ENCODE measurements at places on chromosomes 5 and 9. TPM values are rescaled to one million over a fixed set of nuclear protein-coding genes. Genes with fewer than 3 reads are reported as not detected.
A peak's percentile ranks its signal among the peaks of the same experiment; 100 is the strongest.

DNA sequence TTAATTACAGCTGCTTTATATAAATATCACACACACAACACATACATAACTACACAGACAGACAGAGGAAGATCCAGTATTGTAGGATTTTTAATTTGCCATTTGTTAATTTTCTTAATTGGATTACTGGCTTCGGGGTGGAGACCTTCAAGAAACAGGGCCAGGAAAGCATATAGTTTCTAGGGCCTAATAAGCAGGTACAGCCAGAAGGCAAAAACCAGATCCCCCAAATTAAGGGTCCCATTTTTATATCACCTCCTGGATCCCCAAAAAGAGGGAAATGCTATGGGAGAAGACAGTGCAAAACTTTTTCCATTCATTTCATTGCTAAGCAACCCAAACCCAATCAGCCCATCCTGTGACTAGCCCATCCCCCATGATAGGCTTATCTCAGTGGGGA lies 373.3 kb upstream of the FAM174A start:
- H3K4me1 ChIP-seq, result no peaks in the 10 kb centered on the region
- H3K36me3 ChIP-seq, result no peaks in the 10 kb centered on the region
- H3K27me3 ChIP-seq, result no peaks in the 10 kb centered on the region
- DNase-seq, result no peak
- no peak overlapping the region for H3K27ac ChIP-seq

LCN12 gene
- total RNA-seq, result 15.9 TPM

CNTNAP3 gene
- total RNA-seq, result 1.3 TPM

GRCh38 chr5:37801521-37801920 lies 38.3 kb downstream of the GDNF start:
- no peak overlapping the region for H3K4me3 ChIP-seq
- H3K27me3 ChIP-seq, result peaks cover 18% of the 10 kb centered on the region
- H3K4me1 ChIP-seq, result no peaks in the 10 kb centered on the region
- no peak for DNase-seq

CDH6 gene
- 0.47 TPM for total RNA-seq

ZFYVE16 gene
- 75.1 TPM for total RNA-seq

- peaks cover 5% of the 10 kb centered on the region for H3K4me1 ChIP-seq
- no peak overlapping the region for H3K4me3 ChIP-seq
- peaks cover 9% of the 10 kb centered on the region for H3K27me3 ChIP-seq
- no peak overlapping the region for H3K27ac ChIP-seq
Observed at GRCh38 chr9:133741716-133742115, 3.6 kb upstream of the SARDH start.

GRCh38 chr5:1103093-1103492 lies 8.8 kb downstream of the SLC12A7 start:
- peaks cover 34% of the 10 kb centered on the region for H3K4me1 ChIP-seq
- no peak for DNase-seq
- H3K36me3 ChIP-seq, result no peaks in the 10 kb centered on the region
- no peak overlapping the region for H3K4me3 ChIP-seq
- no peak overlapping the region for H3K27ac ChIP-seq

- no peaks in the 10 kb centered on the region for H3K27me3 ChIP-seq
- DNase-seq, result no peak
- H3K4me3 ChIP-seq, result no peak overlapping the region
- no peaks in the 10 kb centered on the region for H3K36me3 ChIP-seq
- no peak overlapping the region for H3K27ac ChIP-seq
- peaks cover 4% of the 10 kb centered on the region for H3K4me1 ChIP-seq
Observed at GRCh38 chr9:69502671-69503301, 169.4 kb downstream of the APBA1 start.

GRCh38 chr5:174817610-174818009 lies 93.2 kb downstream of the MSX2 start:
- H3K4me1 ChIP-seq, result no peaks in the 10 kb centered on the region
- H3K4me3 ChIP-seq, result no peak overlapping the region
- peaks cover 5% of the 10 kb centered on the region for H3K36me3 ChIP-seq
- DNase-seq, result no peak
- no peaks in the 10 kb centered on the region for H3K27me3 ChIP-seq

DNA sequence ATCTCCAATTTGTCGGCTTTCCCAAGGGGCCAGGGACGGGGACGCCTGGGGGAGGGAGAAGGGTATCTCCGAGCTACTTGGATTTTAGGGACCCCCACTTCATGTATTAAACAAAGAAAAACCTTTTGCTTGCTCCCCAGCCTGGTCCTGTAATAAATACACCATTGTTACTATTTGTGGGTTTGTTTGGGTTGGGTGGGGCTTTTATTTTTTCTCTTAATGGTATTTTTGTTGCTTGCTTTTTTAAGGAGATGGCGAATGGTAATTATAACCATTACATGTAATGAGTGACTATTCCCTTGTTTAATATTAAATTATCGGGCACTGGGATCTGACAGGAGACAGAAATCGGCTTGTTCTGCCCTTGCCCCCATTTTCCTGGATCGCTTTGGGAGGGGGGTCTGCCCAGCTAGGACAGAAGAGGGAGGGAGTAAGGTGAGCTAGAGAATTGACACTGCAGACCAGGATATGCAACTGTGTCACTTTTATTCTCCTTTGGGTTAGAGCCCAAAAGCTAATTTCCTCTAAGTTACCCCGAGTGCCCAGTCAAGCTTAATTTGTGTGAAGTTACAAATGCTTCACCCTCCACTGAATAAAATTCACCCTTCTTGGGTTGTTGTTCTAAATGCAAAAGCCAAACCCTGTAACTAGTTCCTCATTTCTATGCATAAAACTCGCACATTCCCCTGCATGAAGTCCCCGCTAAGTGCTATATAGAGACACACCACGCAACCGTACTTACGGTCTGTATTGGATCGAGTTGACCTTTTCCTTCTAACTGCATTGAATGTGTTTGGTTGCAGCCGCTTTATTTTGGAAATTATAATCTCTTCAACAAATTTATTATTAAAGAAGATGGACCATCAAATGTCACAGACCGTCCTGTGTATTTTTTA lies 1.6 kb upstream of the ZNF608 start:
- no peak for DNase-seq
- H3K36me3 ChIP-seq, result no peaks in the 10 kb centered on the region
- H3K4me3 ChIP-seq, result no peak overlapping the region
- H3K4me1 ChIP-seq, result peaks cover 11% of the 10 kb centered on the region
- H3K27ac ChIP-seq, result no peak overlapping the region
- no peaks in the 10 kb centered on the region for H3K27me3 ChIP-seq

DNA sequence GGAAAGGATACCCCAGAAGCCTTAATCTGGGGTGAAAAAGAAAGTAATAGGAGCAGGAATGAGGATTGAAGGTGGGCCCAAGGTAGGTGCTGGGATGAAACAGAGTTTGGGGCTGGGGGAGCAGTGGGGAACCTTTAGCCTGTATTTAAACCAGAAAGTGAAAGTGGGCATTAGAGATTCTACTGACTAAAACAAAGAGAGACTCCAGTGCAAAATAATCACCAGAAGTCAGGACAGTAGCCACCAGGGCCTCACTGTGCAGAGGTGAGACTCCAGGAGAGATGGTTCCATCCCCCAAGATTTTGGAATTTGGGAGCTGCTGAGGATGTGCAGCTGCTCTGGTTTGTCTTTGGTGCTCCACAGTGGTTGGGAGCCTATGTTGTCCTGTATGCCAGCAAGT lies 13.1 kb downstream of the DNAJB5 start:
- no peaks in the 10 kb centered on the region for H3K4me1 ChIP-seq
- H3K27ac ChIP-seq, result no peak overlapping the region
- no peaks in the 10 kb centered on the region for H3K27me3 ChIP-seq
- DNase-seq, result no peak

STRBP gene
- total RNA-seq, result 67.1 TPM

BHMT gene
- not detected for total RNA-seq

DNA sequence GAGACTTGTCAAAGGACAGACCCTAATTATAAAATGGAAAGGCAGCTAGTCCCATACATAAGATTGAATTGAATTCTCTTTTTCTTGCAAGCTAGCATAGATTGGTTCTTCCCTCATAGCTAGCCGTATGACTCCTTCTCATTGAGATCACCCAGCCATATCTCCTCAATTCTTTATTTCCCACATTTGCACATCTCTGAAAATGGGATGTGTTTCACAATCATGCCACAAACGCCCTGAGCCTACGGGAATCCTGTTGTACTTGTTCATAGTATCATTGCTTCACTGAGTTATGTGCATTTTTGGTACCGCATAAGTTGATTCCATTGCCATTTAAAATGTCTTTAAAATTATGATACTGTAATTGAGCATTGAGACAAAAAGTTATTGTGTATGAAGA lies 90.5 kb downstream of the PCSK1 start:
- H3K4me1 ChIP-seq, result peaks cover 8% of the 10 kb centered on the region
- DNase-seq, result no peak
- H3K27ac ChIP-seq, result no peak overlapping the region
- H3K4me3 ChIP-seq, result no peak overlapping the region
- peaks cover 21% of the 10 kb centered on the region for H3K27me3 ChIP-seq

DNA sequence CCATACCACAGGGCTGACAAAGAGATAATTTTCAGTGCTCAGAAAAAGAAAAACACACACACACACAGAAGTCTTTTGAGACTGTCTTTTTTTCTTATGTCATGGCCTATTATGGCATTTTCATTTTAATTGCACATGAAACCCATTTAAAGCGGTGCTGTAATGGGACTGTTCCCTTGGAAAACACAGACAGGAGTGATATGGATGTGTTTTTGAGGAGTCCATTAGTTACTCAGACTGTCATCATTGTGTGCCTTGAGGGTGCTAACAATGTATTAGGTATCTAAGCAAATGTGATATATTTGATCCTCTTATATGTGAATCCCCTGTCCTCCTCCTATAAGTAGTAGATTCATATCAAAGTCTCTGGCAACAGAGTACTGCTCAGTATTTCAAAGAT lies 642.0 kb upstream of the WWC1 start:
- DNase-seq, result no peak
- H3K36me3 ChIP-seq, result no peaks in the 10 kb centered on the region
- no peak overlapping the region for H3K27ac ChIP-seq
- peaks cover 34% of the 10 kb centered on the region for H3K4me1 ChIP-seq

DNA sequence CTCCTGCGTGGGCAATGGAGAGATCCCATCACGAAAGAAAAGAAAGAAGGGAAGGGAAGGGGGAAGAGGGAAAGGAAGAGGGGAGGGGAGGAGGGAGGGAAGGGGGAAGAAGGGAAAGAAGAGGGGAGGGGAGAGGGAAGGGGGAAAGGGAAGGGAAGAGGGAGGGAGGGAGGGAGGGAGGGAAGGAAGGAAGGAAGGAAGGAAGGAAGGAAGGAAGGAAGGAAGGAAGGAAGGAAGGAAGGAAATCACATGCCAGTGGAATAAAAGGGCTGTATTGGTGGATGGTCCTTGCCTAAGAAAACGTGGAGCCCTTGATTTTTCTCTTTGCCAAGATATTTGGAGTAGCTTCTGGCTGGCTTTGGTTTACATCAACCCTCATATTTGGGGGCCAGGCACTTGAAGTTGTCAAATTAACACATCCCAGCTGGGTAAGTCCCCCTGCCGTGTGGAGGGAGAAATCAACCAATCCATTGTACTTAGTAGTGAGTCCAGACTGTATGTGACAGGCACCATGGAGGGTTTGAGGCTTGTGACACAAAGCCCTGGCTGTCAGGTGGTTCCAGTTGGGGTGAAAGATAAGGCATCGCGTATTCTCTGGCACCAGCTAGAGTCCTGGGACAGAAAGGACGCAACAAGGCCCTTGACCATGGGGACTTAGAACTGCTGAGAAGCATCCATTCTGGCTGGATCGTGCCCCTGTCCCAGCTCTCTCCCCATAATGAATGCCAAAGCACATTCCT lies 23.7 kb downstream of the IDNK start:
- DNase-seq, result no peak
- no peak overlapping the region for H3K27ac ChIP-seq
- no peak overlapping the region for H3K4me3 ChIP-seq
- peaks cover 4% of the 10 kb centered on the region for H3K4me1 ChIP-seq

- no peak overlapping the region for H3K4me3 ChIP-seq
- peaks cover 5% of the 10 kb centered on the region for H3K27me3 ChIP-seq
- peaks cover 3% of the 10 kb centered on the region for H3K4me1 ChIP-seq
- no peaks in the 10 kb centered on the region for H3K36me3 ChIP-seq
- no peak for DNase-seq
Observed at GRCh38 chr5:133147815-133148567, 96.2 kb downstream of the HSPA4 start.

GRCh38 chr9:94083384-94083783 lies 880 bp upstream of the PTPDC1 start:
- H3K4me3 ChIP-seq, result no peak overlapping the region
- H3K27ac ChIP-seq, result peak overlapping the region; percentile 77
- no peaks in the 10 kb centered on the region for H3K27me3 ChIP-seq
- H3K4me1 ChIP-seq, result peaks cover 48% of the 10 kb centered on the region
- DNase-seq, result no peak

AP3S1 gene
- 56.0 TPM for total RNA-seq

DNA sequence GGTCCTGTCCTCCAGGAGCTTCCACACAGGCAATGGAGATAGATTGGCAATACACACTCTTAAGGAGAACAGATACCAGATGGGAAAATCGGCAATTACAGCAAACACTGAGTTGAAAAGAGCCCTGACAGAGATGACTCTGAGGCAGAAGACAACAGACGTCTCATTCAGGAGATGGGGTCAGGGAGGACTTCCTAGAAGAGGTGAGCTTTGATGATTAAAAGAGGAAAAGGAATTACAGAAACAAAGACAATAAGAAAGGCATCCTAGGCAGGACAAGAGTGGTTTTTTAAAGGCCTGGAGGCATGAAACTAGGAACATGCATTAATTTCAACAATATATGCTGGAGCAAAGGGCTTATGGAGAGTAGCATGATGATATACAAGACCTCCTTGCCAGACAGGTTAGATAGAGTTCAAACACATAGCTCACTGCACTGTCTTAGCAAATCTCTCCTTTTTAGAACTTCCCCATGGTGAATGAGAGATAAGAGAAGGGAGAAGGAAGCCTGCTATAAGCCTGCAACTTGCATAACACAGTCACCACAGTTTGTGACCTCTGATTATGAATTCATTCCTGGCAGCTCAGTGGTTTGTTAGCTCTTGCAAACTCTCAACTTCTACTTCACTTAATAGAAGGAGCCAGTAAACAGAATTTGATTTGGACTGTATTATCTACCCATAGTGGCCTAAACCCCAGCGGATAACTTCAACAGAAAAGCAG lies 48.5 kb downstream of the SIL1 start:
- no peak overlapping the region for H3K4me3 ChIP-seq
- H3K36me3 ChIP-seq, result peaks cover 2% of the 10 kb centered on the region
- H3K27ac ChIP-seq, result peak overlapping the region; percentile 96
- DNase-seq, result no peak
- no peaks in the 10 kb centered on the region for H3K27me3 ChIP-seq

DNA sequence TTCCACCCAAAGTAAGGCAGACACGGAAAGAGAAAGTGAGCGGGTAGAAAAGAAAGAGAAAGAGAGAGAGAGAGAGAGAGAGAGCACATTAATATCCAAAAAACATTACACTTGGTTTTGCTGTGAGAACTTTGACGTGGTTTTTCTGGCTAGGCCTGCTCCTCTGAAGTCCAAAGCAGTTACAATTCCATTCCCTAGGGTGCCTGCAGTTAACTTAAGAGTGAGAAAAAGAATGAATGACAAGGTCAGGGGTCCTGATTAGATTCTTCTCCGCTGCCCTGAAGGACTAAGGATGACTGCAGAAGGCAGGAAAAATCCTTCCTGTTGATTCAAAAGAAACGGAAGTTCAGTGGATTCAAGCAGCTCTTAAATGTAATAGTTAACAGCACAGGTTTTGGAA lies 589.8 kb downstream of the PRELID2 start:
- H3K27me3 ChIP-seq, result no peaks in the 10 kb centered on the region
- H3K4me1 ChIP-seq, result peaks cover 37% of the 10 kb centered on the region
- no peaks in the 10 kb centered on the region for H3K36me3 ChIP-seq
- peak overlapping the region; percentile 87 for H3K27ac ChIP-seq

- DNase-seq, result no peak
- peaks cover 15% of the 10 kb centered on the region for H3K27me3 ChIP-seq
- no peaks in the 10 kb centered on the region for H3K36me3 ChIP-seq
- H3K27ac ChIP-seq, result no peak overlapping the region
- H3K4me1 ChIP-seq, result peaks cover 2% of the 10 kb centered on the region
Observed at GRCh38 chr5:100026606-100027005, 508.6 kb upstream of the FAM174A start.

GRCh38 chr5:54363669-54364068 lies 53.3 kb upstream of the ARL15 start:
- H3K36me3 ChIP-seq, result no peaks in the 10 kb centered on the region
- H3K27ac ChIP-seq, result no peak overlapping the region
- DNase-seq, result no peak
- peaks cover 10% of the 10 kb centered on the region for H3K4me1 ChIP-seq

Measured in mesothelial cell of epicardium (in vitro differentiated cells).